ENCODE measurements at places on chromosomes 7 and 10.

DNA sequence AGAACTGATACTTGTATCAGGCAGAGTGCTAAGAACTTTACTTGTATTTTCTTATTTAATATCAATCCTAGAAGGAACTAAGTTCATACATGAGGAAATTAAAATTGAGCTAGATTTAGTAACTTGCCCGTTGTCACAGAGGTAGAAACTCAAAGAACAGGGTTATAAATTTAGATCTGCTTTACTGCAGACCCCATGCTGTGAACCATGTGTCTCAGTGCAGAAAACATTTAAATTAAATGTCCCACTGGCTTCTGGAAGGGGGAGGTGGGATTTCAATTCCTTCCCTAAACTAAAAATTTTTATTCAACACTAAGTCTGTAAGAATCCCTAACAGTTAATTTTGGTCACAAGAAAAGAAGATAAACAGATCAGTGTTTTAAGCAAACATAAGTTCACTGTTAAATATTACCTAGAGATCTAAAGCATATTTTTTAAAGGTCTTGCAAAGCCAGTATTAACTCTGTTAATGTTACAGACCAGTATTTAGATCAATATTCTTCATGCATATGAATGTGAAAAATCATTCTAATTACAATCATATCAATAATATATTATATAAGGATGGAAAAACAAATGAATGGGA, 23.1 kb downstream of the WASL start:
- DNase-seq: no peak

DNA sequence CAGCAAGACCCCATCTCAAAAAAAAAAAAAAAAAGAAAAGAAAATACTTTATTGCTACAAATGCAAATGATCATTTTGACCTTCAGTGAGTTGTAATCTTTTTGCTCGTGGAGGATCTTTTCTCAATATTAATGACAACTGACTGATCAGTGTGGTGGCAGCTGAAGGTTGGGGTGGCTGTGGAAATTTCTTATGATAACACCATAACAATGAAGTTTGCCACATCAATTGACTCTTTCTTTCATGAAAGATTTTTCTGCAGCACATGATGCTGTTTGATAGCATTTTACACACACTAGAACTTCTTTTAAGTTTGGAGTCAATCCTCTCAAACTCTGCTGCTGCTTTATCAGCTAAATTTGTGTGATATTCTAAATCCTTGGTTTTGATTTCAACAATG, 12.4 kb upstream of the CCDC7 start:
- no peak for DNase-seq

DNA sequence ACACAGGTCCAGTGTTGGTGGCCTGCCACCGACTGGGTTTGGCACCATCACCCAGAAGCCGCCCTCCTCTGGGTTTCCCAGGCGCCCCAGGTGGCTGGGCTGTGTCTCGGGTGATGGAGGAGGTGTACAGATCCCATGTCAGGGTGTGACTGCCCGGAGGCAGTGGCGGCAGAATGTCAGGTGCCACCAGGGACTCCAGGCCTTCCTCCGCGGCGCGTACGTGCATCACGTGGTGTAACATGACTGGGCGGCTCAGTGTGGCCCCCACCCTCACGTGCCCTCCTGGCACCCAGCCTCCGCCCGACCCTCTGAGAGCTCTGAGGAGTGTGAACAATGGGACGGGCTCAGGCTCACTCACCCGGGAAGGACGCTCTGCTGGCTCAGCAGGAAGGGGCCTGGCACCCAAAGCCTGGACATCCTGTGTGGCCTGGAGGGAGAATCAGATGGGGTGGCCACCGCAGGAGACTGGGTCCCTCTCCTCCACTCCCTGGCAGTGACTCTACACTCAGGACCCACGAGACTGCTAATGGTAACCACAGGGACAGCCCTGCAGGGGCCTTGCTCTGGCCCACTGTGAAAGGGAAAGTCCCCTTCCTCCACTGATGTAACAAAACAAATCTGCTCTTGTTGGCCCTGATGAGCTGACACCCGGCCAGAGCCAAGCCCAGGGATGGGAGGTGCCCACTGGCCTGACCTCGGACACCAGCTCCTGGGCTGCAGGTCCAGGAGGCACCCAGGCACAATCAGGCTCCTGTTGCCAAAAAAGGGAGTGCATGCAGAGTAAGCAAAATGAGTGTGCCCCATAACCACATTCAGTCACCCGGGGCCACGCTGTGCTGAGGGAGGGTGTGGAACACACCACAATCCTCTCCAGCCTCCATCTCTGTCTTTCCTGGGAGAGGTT, 164.8 kb downstream of the PRKAG2 start:
- no peak for DNase-seq

GRCh38 chr10:103896225-103896624, 21.8 kb downstream of the STN1 start:
- no peak for DNase-seq

GRCh38 chr7:127207230-127207629, 45.5 kb downstream of the GRM8 start:
- no peak for DNase-seq

DNA sequence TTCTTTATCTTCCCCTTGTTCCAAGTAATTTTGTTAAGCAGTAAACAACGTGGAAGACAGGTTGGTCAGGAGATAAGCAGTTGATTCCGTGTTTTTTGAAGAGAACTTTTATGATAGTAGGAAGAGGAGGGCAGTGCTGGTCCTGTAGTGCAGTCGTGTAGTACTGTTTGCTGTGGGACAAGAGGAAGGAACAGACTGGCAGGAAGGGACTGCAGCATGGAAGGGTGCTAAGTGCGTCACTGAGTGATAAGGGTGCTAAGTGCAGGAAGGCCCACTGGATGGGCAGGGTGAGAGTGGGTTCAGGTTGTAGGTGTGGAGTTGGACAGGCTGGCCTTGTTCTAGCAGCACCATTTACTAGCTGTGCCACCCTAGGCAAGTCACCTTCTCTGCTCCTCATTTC, 125.0 kb downstream of the SDK1 start:
- DNase-seq: no peak

GRCh38 chr7:131068604-131069021, 259.1 kb upstream of the MKLN1 start:
- DNase-seq: peak; percentile 39

- DNase-seq: peak; percentile 33
Measured at GRCh38 chr7:103524042-103524907, 78.3 kb upstream of the SLC26A5 start.

DNA sequence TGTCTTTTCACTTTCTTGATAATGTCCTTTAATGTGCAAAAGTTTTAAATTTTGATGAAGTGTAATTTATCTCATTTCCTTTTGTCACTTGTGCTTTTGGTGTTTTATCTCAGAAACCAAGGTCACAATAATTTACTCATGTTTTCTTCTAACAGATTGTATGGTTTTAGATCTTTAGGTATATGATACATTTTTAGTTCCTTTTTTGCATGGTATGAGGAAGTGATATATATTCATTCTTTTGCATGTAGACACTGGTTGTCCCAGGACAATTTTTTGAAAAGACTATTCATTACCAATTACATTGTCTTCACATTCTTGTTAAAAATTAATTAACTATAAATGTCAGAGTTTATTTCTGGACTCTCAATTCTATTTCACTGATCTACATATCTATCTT, 39.8 kb upstream of the GPR22 start:
- no peak for DNase-seq

- no peak for DNase-seq
Measured at GRCh38 chr7:12737373-12737772, 49.9 kb downstream of the ARL4A start.

DNA sequence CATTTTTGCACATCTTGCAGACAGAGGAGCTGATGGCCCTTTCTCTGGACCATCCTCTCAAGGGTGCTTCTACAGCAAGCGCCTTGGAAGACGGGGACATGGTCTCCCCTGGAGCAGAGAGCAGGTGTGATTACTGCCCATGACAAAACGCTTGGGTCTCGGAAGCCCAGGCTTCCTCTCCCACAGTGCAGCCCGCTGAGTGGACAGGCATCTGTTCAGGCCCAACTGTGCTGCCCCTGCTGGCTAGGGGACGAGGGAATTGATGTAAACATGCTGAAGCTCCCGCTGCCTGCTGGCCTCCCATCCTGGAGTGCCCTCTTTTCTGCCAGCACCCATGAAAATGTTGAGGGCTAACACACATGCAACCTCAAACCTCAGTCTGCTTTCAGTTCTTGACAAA, 14.3 kb downstream of the IL15RA start:
- DNase-seq: no peak

- no peak for DNase-seq
Measured at GRCh38 chr10:99337311-99337811, 8.2 kb downstream of the CNNM1 start.

GRCh38 chr7:42878303-42878702, 33.6 kb downstream of the C7orf25 start:
- no peak for DNase-seq

DNA sequence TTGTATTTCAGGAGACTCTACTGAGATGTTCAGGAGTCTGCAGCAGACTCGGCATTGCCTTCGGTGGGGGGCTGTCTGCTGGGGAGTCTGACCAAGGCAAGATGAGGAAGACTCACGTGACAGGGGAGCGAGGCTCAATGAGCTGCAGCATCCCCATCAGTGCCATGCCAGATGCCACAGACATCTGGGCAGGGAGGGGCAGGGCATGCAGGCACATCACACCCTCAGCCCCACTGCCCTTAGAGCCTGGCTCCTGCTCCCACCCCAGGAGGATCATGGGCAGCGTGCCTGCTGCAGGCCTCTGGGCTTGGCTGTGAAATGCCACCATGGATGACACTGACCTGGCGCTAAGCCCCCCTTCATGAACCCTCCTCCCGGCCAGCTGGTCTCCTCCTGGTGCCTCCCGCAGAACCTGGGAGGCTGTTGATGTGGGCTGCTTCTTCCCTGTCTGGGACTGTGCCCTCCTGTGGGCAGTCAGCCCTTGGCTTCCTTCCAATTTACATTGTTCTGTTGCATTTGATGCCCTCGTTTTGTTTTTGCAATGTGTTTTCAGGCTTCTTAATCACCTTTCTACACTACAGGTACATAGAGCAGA, 235.0 kb downstream of the PAXIP1 start:
- no peak for DNase-seq

DNA sequence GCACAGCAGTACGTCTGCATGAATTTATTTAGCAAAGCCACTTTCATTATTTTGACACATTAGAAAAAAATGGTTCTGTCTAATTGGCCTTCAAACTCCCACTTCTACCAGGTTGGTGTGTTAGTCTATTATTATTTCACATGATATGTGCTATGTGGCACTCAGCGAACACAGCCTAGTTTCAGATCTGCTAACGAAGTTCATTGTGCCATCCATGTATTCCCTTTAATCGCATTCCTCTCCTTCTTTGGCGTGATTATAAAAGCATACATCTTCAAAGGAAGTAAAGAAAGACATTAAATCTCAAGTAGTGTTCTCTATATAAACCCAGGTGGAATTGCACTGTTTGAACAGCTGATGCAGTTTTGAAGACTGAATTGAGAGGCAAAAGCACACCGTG, 96.4 kb upstream of the CACNA2D1 start:
- DNase-seq: no peak

DNA sequence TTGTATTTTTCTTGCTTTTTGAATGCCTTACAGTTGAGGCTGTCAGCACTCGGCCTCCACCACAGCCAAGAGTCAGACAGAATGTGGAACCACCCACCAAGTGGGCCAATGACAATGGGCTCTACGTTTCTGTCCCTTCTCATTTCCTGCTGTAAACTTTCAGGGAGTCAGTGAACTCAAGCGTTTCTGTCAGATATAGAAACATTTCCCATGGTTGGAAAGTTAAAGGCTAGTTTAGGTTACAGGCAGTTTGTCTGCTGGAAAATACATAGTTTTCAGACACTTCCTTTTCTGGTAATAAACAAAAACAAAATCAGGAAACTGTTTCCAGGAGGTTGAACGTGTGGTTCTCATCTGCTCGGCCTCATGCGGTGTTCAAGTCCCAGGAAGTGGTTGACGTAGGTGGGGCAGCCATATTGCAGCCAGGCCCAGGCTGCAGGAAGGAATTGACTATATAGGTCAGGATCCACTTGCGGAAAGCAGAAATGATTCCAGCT, 245.1 kb downstream of the CAMK1D start:
- DNase-seq: no peak

GRCh38 chr7:157426463-157427301, 89.9 kb downstream of the DNAJB6 start:
- DNase-seq: no peak

DNA sequence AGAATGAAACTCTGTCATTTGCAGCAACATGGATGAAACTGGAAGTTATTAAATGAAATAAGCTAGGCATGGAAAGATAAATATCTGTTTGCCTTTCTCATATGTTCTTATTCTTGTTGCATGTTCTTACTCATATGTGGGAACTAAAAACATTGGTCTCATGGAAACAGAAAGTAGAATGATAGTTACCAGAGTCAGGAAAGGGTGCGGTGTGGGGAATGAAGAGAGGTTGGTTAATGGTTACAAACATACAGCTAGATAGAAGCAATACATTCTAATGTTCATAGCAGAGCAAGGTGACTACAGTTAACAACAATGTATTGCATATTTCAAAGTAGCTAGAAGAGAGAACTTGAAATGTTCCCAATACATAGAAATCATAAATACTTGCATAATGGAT, 105.1 kb downstream of the FAM107B start:
- DNase-seq: no peak

GRCh38 chr7:18059171-18059570, 31.5 kb upstream of the PRPS1L1 start:
- DNase-seq: no peak

DNA sequence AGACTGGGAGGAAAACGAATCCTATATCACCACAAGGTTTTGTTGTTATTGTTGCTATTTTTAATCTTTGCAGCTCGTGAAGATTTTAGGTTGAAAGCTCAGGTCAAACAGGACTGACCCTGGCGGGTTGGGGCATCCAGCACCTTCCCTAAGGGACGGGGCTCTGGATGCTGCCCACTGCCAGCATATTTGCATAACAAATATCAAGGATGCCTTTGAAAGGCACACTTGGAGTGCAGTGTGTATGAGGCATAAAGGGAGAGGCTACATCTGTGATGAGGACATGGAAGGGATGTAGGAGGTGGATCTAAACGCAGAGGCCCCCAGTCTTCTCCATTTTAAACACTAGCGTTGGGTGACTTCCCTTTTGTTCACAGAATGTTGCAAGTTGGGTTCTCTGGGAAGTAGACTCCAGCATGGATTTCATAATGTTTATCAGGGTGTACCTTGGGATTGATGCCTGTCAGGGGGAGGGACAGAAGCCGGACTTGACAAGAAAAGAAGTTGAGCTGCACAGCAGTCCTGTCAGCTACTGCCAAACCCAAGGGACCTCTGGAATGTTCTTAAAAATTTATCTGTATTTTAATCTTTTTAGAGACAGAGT, 181.1 kb upstream of the IMMP2L start:
- DNase-seq: no peak

- DNase-seq: peak; percentile 94
Measured at GRCh38 chr7:106039486-106040060, 72.5 kb downstream of the SYPL1 start.

- no peak for DNase-seq
Measured at GRCh38 chr10:100748231-100749058, 3.1 kb downstream of the PAX2 start.

All from fibroblast of skin of scalp (primary cell).